Activated T-cell treated with anti-CD3 and anti-CD28 coated beads for 1 hour (primary cell): ENCODE measurements at places on chromosomes 11 and 22.

DNA sequence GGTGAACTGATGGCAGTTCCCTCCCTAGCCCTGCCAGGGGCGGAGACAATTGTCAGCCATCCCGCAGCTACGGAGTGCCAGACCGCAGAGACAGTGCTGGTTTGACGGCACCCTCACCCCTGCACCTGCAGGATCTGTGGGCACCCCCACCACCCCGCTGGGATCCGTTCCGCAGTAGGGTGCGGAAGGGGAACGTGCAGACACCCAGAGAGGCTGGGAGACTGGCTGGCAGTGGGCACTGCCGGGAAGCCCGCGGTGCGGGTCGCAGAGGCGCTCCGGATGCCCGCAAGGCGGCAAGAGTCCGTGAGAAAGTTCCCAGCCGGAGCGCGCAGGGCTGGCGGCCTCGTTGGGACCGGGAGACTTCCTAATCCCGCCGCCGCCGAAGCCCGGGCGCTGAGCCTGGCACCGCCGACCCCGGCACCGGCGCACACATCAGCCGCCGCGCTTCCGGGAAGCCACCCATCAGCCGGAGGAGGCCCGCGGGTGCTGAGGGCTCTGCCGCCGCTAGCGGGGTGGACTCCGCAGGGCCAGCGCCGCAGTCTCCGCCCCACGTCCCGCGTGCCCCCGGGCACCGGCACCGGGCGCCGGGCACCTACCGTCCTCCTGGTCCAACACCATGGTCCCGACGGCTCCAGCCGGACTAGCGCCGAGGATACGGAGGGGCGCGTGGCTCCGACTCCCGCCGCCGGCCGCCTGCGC is 4.3 kb upstream of the LMO1 start:
- no peak for DNase-seq

DNA sequence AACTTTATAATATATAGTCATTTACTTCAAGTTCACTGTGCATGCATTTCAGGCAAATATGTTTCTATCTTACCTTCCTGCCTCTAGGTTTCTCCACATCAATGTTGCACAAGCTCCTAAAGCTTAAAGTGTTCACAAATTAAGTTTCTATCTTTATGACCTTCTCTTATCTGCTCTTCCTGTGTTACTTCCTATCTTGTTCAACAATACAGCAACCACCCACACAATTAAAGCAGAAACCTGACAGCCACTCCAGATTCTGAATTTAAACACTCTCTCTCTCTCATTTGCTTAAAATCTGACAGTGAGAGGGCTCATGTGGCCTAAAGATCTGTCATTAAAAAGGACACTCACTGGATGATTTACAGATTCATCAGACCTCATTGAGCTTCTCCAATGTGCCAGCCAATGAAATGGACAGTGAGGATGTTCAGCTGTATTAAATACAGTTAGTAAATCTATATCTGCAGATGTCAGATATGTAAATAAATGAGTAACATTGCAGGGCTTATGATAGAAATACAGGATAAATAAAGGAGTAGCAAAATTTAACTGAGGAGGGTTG is 10.9 kb downstream of the PDGFD start:
- DNase-seq: no peak

GRCh38 chr11:71934213-71934612 is 5.4 kb downstream of the RNF121 start:
- no peak for DNase-seq

DNA sequence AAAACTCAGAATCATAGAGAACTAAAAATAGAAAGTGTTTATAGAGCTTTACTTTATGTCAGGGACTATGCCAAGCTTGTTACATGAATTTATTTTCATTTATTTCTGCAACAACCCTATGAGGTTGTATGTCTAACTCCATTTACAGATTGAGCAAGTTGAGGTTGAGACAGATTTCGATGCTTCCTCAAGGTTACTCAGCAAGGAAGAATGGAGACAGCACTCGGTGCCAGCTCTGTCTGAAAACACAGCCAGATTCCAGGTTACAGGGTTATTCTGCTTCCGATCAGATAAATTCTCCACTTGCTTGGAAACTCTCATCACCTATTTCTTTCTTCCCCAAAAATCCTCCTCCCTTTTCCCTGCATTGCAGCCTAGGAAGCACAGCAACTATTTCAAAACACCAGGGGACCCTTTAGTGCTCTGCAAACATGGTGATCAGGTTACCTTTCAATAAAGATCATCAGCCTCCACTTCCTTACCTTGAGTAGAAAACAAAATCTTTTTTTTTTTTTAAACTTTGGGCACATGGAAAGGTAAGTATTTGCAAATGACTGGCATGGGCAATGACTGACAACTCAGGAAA is 7.0 kb downstream of the MMP3 start:
- DNase-seq: no peak
